ENCODE measurements at places on chromosomes 1 and 21.

GRCh38 chr1:226937940-226938725 lies 2.0 kb upstream of the COQ8A start:
- no peaks in the 10 kb centered on the region for H3K27me3 ChIP-seq
- H3K4me1 ChIP-seq, result peaks cover 19% of the 10 kb centered on the region
- H3K27ac ChIP-seq, result no peak overlapping the region
- peak overlapping the region; percentile 80 for H3K4me3 ChIP-seq

DNA sequence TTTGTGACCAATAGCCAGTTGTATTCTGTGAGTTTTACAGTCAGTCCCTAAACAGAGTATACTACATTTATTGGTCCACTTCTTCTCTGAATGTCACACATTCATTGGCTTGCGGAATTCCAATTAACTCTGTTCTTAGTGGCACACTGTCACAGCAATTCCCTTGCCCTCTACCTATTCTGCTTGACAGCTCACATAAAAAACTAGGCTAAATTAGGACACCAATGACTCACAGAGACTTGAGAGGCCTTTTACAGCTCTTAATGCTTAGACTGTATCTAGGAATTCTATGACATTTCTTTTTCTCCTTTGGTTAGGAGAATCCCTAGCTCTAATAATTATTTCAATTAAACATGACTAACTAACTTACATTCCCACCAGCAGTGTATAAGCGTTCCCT lies 104.1 kb downstream of the NEGR1 start:
- no peak for DNase-seq
- H3K27ac ChIP-seq, result no peak overlapping the region
- H3K36me3 ChIP-seq, result no peaks in the 10 kb centered on the region

DNA sequence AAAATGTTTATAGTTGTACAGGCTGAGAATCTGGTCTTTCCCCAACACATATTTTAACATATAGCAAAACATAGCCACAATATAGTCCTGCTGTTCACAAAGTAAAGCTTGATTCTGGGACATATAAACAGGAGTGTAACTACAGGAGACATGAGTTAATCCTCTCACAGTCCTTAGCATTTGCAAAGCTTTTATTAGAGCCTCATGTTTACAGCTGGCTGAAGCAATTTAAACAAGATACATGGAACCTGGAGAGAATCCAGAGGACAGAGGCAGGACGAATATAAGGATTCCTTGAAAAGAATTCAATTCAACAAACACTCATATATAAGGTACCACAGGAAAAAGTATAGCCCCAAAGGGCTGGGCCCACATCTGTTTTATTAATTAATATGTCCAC lies 163.4 kb downstream of the ADGRL4 start:
- DNase-seq, result no peak
- no peaks in the 10 kb centered on the region for H3K27me3 ChIP-seq
- H3K36me3 ChIP-seq, result no peaks in the 10 kb centered on the region

GRCh38 chr1:200837931-200838571 lies 34.7 kb upstream of the GPR25 start:
- no peaks in the 10 kb centered on the region for H3K4me1 ChIP-seq
- H3K27me3 ChIP-seq, result no peaks in the 10 kb centered on the region

GRCh38 chr1:153261281-153262069 lies 2.0 kb downstream of the LORICRIN start:
- H3K4me1 ChIP-seq, result peaks cover 4% of the 10 kb centered on the region
- peak overlapping the region; percentile 67 for H3K4me3 ChIP-seq
- no peak overlapping the region for H3K27ac ChIP-seq
- peak; percentile 20 for DNase-seq
- H3K36me3 ChIP-seq, result no peaks in the 10 kb centered on the region

DNA sequence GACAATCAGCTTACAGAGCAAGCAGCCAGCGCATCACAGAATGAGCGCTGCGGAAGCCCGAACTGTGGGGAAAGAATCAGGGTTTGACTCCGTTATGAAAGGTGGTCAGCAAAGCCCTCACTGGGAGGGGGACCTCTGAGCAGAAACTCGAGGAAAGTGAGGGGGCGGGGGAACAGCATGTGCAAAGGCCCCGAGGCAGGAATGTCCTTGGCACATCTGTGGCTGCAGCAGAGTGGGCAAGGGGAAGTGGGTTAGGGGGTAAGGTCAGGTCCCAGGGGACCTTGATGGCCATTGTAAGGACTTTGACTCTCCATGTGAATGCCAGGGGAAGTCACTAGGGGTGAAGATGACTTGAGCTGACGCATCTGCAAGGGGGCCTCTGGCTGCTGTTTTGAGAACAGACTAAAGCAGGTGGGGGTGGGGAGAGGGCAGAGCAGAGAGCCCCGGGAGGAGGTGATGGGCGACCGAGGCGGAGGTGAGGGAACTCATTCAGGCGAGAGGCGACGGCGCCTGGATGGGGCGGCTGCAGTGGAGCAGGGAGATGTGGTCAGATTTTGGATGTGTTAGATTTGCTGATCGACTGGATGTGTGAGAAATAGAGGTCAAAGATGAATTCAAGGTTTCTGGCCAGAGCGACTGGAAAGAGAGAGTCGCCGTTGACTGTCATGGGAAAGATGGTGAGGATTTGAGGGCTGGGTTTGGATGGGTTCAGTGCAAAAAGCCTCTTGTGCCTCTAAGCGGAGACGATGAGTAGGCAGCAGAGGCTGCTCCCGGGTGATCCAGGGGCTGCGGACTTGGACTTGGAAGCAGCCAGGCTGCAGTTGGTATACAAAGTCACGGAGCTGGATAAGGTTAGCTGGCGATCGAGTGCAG lies 108.0 kb upstream of the ZBTB40 start:
- H3K36me3 ChIP-seq, result no peaks in the 10 kb centered on the region
- no peak overlapping the region for H3K27ac ChIP-seq
- peaks cover 19% of the 10 kb centered on the region for H3K4me1 ChIP-seq
- no peak overlapping the region for H3K4me3 ChIP-seq
- peaks cover 73% of the 10 kb centered on the region for H3K27me3 ChIP-seq

GRCh38 chr1:44251989-44252671 lies 38.9 kb downstream of the DMAP1 start:
- H3K4me3 ChIP-seq, result no peak overlapping the region
- peaks cover 4% of the 10 kb centered on the region for H3K36me3 ChIP-seq
- H3K27ac ChIP-seq, result no peak overlapping the region
- no peaks in the 10 kb centered on the region for H3K27me3 ChIP-seq
- no peak for DNase-seq
- peaks cover 2% of the 10 kb centered on the region for H3K4me1 ChIP-seq

- DNase-seq, result no peak
- H3K4me1 ChIP-seq, result peaks cover 35% of the 10 kb centered on the region
These were observed 77.1 kb downstream of the ZNF281 start for GRCh38 chr1:200332716-200333115.

DNA sequence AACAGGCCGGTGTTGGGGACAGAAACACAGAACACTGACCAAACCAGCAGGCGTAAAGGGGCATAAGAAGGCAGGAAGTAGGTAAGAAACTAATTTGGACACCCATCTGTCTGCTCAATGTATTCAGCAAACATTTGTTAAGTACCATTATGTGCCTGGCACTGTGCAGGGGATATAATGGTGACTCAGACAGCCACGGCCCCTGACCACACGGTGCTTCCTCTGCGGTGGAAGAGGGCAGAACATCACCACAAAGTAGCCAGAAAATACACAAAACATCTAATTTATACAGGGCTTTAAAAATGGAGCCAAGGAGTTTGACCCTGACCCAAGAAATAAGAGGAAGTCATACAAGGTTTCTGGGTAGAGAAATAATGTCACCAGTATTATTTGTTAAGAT lies 12.9 kb downstream of the DNAJC11 start:
- no peak overlapping the region for H3K27ac ChIP-seq
- no peaks in the 10 kb centered on the region for H3K4me1 ChIP-seq
- no peaks in the 10 kb centered on the region for H3K36me3 ChIP-seq
- DNase-seq, result no peak
- H3K27me3 ChIP-seq, result no peaks in the 10 kb centered on the region

- H3K27ac ChIP-seq, result no peak overlapping the region
- H3K27me3 ChIP-seq, result peaks cover 31% of the 10 kb centered on the region
- H3K4me3 ChIP-seq, result no peak overlapping the region
- no peak for DNase-seq
- H3K4me1 ChIP-seq, result no peaks in the 10 kb centered on the region
These were observed 60.9 kb upstream of the IFNAR2 start for GRCh38 chr21:33168886-33169285.

DNA sequence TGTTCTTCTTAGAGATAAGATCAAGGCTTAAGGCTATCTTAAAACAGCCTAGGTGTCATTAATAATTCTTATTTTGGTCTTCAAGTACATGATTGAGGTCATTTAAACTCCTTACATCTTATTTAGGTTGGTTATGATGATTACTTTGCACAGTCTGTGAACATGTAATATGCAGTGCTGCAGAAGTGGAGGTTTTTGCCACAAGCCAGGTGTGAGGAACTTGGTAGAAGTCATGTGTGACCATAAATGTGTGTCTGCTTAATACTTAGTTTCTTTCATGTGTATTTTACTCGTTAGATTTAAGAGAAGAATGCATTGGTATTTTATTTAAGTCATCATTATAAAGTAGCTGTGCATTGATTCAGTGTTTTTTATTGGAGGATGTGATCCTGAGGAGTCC lies 10.1 kb downstream of the ATG4C start:
- H3K4me3 ChIP-seq, result no peak overlapping the region
- no peaks in the 10 kb centered on the region for H3K27me3 ChIP-seq
- no peak for DNase-seq

DNA sequence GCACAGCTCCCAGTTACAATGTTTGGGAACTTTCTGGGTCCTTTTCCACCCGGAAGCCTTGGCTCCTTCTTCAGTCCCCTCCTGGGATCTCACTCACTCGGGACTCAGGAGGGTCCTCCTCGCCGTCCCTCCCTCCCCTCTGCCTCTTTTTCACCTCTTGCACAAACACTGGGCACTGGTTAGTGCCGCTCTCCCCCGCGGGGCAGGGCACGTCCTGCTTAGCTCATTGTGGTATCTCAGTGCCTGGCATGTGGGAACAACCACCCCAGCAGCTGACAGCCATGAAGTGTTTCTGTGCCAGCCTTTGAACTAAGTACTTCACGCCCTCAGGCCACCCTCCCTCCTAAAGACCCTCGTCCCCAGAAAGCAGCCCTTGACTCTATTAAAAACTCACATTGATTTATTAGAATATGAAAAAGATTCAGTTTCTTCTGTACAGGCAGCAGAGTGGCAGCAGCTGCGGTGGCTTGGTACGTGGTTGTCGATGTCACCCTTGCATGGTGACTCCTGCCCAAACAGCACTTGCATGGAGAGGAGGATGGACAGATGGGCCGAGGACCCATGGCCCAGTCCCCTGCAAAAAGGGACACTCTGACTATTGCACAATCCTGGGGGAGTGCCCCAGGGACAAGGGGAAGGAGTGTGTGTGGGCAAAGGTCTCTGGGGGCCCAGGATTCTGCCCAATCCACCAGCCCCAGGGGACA lies 56.3 kb downstream of the SLC9A1 start:
- H3K36me3 ChIP-seq, result no peaks in the 10 kb centered on the region
- peaks cover 6% of the 10 kb centered on the region for H3K4me1 ChIP-seq
- DNase-seq, result no peak
- H3K4me3 ChIP-seq, result no peak overlapping the region
- peak overlapping the region; percentile 83 for H3K27ac ChIP-seq

GRCh38 chr1:156692441-156692924 lies 12.9 kb downstream of the CRABP2 start:
- DNase-seq, result no peak
- peaks cover 43% of the 10 kb centered on the region for H3K4me1 ChIP-seq
- H3K4me3 ChIP-seq, result peak overlapping the region; percentile 54
- no peaks in the 10 kb centered on the region for H3K36me3 ChIP-seq

GRCh38 chr1:67368046-67368514 lies 60.4 kb downstream of the IL12RB2 start:
- H3K36me3 ChIP-seq, result no peaks in the 10 kb centered on the region
- peaks cover 8% of the 10 kb centered on the region for H3K4me1 ChIP-seq
- no peaks in the 10 kb centered on the region for H3K27me3 ChIP-seq
- no peak overlapping the region for H3K4me3 ChIP-seq
- no peak overlapping the region for H3K27ac ChIP-seq

GRCh38 chr21:16587141-16587581 lies 857.4 kb downstream of the USP25 start:
- DNase-seq, result no peak
- no peak overlapping the region for H3K4me3 ChIP-seq
- H3K4me1 ChIP-seq, result no peaks in the 10 kb centered on the region
- no peaks in the 10 kb centered on the region for H3K36me3 ChIP-seq
- H3K27ac ChIP-seq, result no peak overlapping the region
- no peaks in the 10 kb centered on the region for H3K27me3 ChIP-seq

- H3K4me3 ChIP-seq, result no peak overlapping the region
- peaks cover 9% of the 10 kb centered on the region for H3K27me3 ChIP-seq
These were observed 3.8 kb upstream of the THEMIS2 start for GRCh38 chr1:27868556-27868931.

Data from progenitor cell of endocrine pancreas (in vitro differentiated cells).